ENCODE measurements at places on chromosomes 5 and 9. TPM values are rescaled to one million over a fixed set of nuclear protein-coding genes. Genes with fewer than 3 reads are reported as not detected.
A peak's percentile ranks its signal among the peaks of the same experiment; 100 is the strongest.

- peak; percentile 84 for DNase-seq
These were observed 97.9 kb downstream of the YIPF5 start for GRCh38 chr5:144072518-144072927.

DNA sequence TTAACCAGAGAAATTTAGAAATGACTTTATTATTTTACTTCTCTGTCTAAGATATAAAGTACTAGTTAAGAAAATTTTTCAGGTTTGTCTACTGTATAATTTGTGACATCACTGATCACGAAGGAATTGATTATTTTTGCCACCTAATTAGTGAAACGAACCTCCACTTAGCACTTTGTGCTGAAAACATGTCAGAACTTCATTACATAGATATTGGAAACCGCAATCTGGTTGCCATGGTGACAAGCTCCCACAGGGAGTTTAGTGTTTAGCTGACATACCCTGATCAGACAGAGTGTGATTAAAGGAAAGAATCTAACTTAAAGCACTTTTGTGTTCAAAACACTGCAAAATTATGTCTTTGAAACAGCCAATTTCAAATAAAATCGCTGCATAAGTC, 668.4 kb upstream of the CCNG1 start:
- no peak for DNase-seq

DNA sequence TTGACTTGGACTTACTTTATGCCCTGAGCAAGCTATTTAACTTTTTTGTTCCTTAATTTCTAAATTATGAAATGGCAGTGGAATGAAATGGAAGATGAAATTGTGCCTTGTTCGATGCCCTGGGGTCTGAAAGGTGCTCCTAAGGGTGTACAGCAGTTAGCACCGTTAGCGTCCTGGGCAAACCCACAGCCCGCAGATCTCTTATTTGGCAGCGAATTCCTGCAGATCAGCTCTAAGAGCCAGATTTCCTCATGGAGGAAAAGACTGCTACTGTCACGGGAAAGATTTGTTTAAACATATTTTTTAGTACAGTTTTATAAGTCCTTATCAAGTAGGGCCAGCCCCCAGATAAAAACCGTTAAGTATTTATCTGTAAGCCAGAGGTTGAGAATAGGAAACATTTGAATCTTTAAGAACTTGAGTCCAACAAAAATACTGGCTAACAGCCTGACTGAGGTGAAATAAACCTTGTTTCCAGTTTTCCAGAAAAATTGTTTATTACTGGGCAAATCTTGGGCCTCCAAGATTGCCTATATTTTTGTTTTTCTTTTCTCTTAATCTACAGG, 216.5 kb upstream of the DMRT1 start:
- no peak for DNase-seq

DNA sequence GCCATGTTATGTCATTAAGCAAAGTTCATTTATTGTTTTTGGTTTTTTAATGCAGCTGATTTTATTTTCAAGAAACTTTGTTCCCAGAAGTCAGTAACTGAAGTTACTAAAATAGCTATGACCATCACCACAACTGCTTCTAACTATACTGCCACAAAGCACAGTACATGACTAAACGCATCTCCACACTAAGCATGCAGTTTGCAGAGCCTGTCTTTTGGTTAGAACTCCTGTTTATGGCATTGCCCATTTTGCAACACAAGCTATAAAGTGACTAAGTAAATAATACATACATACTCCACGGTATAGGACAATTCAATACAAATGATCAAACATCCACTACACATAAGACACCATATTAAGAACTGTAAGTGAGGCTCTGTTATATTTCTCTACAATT, 109.7 kb downstream of the MLLT3 start:
- DNase-seq: peak; percentile 23

DNA sequence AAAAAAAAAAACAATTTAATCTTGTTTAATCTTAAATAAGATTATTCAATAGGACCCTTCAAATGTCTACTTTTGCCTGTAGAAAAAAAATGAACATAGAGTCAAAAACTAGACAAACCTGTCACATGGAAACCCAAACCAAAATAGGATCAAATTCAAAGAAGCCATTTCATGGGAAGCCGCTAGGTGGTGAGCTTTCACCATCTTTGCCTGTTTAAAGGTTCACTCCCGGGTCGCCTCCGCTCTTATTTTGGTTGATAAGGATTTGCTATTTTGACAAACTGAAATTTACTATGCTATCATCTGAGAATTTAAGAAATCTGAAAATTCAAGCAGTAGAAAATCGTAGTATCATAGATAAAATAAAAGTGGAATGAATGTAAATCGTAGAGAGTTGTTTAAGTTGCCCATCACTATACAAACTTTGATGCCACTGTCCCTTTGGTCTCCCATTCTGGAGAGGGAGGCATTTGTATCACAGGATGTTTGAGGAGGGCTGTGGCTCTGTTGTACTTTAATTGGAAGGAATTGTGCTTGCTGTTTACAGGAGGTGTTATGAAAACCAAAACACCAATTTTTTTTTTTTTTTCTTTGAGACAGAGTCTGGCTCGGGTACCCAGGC, 43.5 kb upstream of the DNAH5 start:
- DNase-seq: peak; percentile 81

DNA sequence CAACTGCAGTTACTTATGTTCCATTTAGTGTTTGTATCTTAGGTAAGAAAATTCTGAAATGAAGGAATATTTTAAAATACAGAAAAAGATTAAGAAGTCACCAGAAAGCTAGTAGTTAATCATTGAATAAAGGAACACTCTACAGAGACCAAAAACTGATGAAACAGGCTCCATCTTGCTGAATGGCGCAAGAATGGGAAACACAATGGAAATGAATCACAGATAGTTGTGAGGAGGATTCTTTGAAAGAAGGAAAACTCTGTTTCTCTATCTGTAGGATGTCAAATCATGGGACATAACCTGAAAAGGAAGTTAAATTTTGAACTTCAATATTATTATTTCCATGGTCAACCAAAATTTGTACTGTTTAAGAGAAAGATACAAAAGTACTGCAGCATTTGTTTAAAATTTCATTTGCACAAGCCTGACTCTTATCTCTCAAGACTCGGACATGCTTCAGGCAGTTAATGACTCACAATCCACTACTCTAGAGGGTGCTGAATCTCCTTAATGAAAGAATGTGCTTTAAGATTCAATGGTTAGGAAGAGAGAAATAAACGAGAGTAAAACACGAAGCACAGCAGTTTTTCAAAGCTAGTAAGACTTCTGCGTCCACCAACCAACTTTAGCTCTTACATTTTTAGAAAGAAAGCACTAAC, 1064.4 kb upstream of the DMAC1 start:
- DNase-seq: no peak

GRCh38 chr5:91058575-91058974, 324.5 kb downstream of the ARRDC3 start:
- no peak for DNase-seq

DIPK1B gene
- 8.5 TPM for polyA plus RNA-seq

NUTM2G gene
- polyA plus RNA-seq: not detected

DBH gene
- polyA plus RNA-seq: not detected
